ENCODE measurements at places on chromosomes 2 and 18.
A peak's percentile ranks its signal among the peaks of the same experiment; 100 is the strongest.

- no peak for DNase-seq
These were observed 63.0 kb upstream of the CCBE1 start for GRCh38 chr18:59760212-59760611.

DNA sequence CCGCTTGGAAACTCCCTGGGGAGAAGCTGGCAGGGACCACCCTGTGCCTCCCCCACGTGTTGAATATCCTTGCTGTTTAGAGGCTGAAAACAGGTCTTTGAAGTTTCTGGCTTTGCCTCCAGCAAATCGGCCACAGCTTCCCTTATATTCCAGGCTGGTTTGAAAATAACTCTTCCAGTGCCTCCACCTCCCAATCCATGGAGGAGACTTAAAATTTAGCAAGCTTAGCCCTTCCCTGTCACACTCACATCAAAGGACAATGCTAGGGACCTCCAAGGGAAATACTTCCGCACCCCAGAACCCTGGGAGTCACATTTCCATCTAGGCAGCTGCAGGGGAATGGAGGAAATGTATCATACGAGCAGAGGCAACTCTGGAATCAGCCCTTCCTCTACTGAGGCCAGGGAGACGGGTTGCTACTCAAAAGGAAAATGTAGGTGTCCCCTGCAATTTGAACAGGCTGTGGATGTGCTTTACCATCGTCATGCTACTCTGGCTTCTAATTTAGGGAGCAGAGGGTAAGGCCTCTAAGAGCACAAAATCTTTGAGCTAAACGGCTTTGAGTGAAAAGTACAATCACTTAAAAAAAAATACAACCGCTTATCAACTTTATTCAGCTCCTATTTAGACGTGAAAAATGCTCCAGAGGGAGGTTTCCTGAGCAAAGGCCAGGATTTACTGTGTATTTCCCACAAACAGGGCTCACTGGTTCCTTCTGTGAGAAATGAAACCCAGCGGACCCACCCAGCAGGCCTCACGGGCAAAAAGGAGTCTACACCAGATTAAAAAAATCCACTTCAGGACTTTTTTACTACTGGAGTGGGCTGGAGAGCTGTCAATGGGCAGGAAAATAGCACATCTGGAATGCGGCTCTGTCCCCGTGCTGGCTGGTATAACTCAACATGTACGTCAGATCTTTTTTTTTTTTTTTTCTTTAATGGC lies 49.4 kb upstream of the PKDCC start:
- DNase-seq: no peak

GRCh38 chr18:54119524-54120019 lies 104.9 kb downstream of the MBD2 start:
- DNase-seq: peak; percentile 46

DNA sequence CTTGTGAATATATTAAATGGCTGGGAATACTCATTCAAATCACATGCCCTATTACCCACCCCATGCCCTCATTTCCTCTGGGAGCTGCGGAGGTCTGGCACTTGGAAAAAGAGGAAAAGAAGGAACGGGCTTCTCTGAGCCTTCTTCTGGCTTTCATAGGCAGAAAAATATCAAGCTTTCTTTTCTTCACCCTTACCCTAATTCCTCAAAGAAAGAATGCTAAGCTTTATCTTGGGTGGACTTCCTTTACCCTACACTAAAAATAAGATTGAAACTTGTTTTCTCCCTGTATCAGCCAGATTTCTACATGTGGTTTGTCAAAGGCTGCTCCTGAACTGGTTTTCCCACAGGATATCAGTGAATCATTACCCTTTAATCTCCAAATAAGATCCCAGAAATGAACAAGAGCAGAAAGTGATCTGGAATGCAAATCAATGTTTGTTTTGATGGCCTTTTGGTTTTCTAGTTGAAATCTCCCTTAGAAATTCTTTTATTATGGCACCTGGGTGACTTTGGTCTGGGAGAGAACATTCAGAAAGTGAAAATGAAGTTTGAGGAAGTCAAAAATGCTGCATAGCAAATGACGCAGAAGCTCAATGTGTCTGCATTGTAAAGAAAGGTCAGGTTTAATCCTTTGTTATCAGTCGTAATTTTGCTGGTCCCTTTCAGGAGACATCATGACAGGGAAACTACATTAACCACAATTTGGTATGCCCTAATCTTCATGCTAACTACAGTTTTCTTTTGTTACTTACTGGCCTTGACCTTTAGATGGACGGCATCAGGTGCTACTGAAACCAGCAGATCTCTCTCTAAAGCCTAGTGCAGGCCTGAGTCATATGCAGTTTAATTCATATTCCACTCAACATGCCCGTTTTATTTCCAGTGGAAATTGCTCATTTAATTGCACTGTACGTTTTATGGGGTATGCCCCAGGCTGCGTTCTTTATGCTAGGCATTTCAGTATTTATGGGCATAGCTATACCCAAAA lies 46.6 kb upstream of the HNRNPA3 start:
- DNase-seq: peak; percentile 91

DNA sequence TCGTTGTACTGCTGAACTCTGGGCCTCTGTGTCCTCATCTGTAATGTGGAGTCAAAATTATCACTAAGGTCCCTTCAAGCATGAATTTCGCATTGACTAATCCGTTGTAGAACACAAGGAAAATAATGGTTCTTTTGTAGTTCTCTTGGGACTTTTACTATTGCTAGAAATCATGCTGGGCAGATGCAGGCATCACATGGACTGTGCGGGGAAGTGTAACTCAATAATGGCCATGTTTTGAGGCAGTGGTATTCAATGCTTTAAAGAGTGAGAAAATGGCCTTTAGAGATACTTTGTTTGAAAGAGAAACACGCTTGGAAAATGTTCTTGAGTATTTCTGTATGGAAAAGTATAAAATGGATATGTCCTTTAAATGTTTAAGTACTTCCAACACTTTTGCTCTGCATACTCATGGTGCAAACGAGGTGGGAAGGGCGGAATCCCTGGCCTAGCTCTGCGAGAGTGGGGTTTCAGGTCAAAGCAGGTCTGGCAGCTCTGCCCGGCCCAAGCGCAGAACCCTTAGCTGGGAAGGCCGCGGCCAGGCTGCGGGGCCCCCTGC lies 117.3 kb upstream of the MSTN start:
- DNase-seq: peak; percentile 14

DNA sequence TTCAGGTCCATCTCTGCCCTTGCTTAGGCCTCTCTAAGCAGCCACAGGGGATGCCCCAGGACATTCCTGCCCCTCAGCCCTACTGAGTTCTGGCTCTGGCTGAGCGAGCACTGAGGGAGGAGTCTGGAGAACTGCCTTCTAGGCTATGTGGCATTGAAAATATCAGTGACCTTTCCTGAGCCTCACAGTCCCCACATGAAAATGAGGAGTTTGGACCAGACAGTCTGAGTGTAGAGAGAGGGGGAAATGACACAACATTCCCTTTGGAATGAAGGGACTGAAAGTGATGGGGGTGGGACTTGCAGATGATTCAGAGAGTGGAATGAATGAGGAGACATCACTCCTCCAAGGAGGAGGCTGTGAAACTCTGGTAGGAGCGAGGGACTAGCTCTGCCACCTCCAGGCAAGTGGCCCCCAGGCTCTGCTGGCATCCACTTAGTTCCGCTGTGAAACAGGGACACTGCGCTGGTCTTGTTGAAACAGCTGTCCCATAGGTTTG lies 8.0 kb downstream of the TNS1 start:
- DNase-seq: no peak

DNA sequence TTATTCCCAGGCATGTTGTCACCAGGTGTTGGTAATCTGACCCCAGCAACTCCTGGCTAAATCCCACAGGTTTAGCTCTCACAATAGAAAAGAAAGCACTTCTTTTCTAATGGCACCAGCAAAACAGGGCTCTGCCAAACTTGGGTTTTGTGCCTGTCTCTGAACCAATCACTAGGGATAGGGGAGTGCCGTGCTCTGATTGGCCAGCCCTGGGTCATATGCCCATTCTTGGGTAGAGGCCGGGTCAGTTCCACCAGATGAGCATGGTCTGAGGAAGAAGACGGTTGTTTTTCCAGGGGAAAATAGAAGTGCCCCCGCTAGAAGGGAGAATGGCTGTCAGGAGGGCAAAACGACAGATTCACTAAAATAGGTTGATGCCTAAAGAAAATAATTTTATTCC lies 14.7 kb downstream of the CDK15 start:
- no peak for DNase-seq

DNA sequence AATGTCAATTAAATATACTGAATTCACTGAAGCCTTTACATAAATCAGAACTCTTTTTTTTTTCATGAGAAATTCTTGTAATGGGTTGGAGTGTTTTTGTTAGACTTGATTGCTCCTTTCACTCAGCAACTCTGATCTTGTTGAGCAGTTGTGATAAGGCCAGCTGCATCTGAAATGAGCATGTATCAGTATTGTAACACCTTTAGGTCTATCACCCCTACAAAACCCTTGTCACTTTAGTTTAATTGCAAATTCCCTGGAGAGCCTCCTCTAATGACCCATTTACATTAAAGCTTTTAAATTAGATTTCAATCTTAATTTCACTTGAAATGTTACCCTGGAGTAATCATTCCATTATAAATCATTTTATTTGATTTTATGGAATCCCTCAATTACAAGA lies 346.8 kb upstream of the TCF4 start:
- DNase-seq: no peak

DNA sequence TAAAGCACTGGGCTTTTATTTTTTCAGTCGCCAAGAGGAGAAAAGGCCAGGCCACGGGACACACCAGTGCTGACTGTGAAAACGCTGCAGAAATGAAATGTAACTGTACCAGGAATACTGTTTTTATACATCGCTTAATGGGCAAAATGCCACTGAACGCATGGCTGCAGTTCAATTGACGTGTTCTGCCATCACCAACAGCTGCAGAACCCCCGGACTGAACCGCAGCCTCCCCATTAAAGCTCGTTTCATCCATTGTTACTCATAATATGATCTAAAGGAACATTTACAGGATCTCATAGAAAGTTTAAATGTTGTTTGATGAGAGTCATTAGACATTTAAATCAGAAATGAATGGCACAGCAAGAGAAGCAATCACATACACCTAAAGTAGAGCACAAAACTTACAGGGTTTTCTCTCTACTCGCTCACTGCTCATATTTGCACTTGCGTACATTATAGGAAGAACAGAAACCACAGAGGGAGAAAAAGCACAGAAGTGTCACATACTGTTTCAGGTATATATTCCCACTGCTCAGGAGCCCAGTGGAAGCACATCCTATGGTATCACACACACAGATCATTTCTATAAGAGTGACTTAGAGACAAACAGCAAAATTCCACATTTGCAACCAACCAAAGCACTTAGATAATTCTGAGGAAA lies 35.3 kb downstream of the TCF4 start:
- no peak for DNase-seq

GRCh38 chr2:39524756-39525635 lies 87.9 kb upstream of the MAP4K3 start:
- DNase-seq: no peak

- DNase-seq: no peak
These were observed 69.7 kb downstream of the ZNF532 start for GRCh38 chr18:58934356-58934755.

DNA sequence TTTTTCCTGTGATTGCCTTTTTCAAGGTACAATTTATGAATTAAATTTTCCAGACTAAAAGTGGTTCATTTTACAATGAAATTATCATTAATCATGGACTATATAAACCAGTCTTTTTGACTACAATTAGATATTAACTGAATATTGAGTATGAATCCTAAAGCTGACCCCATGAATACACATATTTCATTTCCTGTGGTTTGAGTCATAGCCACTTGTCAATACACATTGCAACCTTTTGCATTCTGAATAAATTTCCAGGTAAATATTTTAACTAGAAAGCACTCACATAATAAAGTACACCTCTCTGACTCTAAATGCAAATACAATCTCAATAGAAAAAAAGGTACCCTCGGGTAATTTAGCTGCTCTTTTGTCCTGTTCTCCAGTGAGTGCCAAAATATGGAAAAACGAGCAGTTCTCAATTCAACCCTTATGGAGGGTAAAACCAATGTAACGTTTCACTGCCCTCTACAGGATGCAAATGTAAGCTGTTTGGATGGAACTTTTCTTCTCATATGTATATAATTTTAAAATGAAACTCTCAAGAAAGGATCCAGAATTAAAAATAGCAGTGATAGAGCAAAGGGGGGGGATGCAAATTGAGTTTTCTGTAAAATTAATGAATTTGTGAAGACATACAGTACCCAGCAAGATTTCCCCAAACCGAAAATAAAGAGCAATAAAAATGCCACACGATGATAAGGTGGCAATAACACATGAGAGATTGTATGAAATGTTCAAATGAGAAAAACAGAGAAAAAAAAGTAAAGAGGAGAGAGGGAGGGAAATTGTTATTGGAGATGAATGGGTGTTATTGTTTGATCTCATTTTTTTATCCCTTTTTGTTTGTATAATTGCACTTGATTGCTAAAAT lies 1795.7 kb upstream of the PIK3C3 start:
- peak; percentile 18 for DNase-seq

GRCh38 chr18:48300463-48300961 lies 108.7 kb downstream of the ZBTB7C start:
- peak; percentile 33 for DNase-seq

DNA sequence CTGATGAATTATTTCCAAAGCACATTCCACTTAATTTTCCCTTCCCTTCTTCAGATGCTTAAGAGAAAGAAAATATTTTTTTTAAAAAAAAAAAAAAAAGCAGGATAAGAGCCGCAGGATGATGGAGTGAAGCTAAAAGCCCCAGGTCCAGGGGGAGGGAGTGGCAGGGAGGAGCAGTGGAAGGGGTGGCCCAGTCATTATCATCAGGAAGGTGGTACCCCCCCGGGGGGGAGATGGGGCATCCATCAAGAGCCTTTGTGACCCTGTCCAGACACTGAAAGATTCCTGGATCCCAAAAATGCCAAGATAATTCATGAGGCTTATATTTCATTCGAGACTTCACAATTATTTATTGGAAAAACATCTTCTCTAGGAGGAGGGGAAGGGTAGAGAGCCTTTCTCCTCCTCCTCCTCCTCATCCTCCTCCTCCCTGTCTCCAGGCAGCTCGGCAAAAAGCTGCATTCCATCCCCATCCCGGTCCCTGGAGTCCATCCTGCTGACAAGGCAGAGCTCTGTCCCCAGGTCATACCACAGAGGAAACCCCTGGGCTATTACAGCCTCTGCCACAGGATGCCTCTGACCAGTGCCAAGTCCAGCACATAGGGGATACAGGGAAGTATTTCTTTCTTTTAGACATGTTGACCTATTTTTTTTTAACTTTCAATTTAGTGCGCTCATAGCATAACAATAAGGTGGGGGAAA lies 125.3 kb downstream of the TWIST2 start:
- no peak for DNase-seq

DNA sequence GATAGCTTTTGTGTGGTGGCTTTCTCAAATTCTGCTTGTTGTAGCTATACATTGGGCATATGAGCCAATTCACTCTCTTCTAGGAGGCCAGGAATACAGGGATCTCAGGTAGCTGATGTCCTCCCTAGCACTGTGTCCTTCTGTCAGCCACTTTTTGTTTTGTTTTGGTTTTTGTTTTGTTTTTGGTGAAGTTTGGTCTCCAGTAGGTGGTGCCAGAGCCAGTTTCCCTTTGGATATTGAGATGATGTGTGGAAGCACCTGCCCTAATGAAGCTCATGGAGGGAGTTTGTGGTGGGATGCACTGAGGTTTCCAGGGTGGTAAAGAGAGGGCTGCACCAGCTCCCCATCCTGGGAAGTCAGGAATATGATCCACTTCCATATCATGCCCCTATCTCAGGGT lies 100.5 kb upstream of the VWC2L start:
- no peak for DNase-seq

- DNase-seq: no peak
These were observed 34.1 kb upstream of the MAT2A start for GRCh38 chr2:85504778-85505261.
